ENCODE measurements at places on chromosomes 1 and 21.

DNA sequence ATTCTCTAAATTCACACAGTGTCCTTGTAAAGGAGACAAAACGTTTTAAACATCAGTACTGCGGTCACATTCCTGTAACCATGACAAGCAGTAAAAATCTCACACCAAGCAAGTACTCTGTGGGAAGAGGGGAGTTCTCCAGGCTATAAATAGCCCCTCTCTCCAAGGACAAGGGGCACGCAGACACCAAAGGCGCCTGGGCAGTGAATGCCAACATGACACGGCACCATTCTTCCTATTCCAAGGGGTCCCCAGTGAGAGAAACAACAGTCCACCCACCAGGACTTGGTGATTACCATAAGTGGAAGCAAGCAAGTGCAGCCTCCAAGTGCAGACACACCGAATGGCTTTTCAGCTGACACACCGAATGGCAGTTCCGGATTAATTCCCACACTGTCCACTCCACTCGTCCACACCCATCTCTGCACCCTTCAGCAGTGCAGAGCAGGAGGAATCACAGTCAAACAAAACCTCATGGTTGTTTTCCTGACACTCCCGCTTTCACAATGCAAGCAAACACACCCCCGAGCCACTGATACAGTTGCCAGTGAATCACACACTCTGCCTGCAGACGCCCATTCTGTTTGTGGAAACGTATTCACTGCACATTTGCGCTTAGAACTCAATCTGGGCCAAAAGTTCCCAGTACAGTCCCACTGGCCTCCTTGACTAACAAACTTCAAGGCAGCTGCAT lies 1.8 kb downstream of the PTTG1IP start:
- DNase-seq = peak; percentile 75

DNA sequence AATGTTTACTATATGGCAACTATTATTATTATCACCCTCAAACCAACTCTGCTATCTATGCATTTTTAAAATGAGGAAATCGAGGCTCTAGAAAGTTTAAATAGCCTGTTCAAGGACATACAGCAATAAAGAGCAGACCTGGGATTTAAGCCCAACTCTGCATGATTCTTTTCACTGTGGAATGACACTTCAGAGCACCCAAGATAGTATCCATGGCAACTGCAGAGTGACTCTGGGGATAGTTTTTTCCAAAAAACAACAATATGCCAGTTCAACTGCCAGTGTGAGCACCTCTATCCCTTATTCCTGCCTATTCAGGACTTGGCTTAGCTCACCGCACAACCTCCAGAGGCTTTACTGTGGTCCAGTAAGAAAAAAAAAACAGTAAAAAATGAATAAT lies 293.9 kb downstream of the BRINP2 start:
- DNase-seq = no peak

DNA sequence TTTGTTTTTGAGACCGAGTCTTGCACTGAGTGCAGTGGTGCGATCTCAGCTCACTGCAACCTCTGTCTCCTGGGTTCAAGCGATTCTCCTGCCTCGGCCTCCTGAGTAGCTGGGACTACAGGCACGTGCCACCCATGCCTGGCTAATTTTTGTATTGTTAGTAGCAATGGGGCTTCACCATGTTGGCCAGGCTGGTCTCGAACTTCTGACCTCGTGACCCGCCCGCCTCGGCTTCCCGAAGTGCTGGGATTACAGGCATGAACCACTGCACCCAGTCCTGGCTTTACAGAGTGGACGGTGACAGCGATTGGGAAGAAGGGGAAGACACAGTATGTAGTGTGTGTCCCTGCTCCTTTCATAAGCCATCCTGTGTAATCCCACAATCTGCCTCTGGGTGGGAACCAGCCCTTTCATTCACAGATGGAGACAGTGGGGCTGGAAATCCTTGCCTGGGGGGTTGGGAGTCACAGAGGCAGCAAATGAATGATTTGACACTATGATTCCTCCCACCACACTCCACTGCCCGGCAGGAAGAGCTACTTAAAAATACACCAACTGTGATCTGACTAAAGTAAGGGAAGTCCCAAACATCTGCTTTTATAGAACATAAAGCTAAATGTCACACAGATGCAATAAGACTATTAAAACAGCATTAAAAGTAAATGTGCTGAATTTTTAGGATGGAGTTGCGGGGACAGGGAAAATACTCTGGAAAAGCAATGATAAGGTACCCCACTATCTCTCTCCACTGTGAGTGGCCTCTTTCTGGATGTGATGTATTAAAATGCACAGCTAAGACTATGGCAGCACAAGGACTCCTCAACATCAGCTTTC lies 4.5 kb downstream of the PARP1 start:
- DNase-seq = no peak

DNA sequence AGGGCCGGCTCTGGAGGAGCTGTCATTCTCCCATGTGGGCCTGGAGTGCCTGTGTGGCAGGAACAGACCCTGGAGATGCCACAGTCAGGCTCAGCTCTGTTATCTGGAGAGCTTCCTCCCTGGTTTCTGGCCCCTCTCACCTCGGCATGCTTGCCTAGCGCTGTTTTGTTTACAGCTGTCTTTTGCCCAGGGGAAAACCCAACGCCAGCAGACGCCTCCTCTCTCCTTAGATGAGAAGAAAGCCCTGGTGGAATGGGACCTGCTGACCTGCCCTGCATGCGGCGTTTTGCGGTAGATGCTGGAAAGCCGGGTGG lies 104.9 kb downstream of the CRYAA start:
- DNase-seq = no peak

GRCh38 chr1:177703888-177704446 lies 265.9 kb downstream of the SEC16B start:
- DNase-seq = no peak

DNA sequence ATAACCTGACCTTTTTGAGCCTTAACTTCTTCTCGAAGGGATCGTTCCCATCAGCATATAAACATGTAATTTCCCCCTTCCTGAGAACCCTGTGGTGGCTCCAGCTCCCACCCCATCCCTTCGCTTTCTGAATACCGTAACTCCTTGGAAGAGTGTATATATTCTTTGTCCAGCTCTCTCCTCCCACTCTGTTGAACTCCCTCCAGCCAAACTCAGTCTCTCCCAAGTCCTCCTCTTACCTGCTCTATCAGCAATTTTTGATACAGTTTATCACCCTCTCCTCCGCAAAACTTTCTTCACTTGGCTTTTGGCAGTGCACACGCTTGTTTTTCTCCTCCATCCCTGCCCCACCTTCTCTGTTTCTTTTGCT lies 109.9 kb upstream of the SLC25A33 start:
- no peak for DNase-seq

- no peak for DNase-seq
Measured at GRCh38 chr21:31592963-31593560, 66.4 kb upstream of the SOD1 start.

- DNase-seq = no peak
Measured at GRCh38 chr1:1442069-1442770, 6.7 kb downstream of the VWA1 start.

DNA sequence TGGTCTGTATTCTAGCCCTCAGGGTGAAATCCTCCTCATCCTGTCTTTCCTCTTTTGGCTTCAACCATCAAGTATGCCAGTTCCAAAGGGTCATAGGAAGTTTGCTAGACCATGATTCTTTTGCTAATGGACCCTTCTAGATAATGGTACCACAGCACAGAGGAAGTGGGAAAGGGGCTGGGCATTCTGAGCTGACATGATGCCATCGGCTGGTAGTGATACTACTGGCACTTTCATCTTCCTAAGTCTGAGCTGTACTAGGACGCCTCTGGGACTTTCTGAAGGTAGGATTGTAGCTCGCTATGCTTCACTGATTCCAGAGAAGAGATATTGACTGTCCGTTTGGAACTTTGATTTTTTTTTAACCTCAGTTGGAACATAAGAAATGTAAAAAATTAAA lies 11.4 kb downstream of the FASLG start:
- no peak for DNase-seq

DNA sequence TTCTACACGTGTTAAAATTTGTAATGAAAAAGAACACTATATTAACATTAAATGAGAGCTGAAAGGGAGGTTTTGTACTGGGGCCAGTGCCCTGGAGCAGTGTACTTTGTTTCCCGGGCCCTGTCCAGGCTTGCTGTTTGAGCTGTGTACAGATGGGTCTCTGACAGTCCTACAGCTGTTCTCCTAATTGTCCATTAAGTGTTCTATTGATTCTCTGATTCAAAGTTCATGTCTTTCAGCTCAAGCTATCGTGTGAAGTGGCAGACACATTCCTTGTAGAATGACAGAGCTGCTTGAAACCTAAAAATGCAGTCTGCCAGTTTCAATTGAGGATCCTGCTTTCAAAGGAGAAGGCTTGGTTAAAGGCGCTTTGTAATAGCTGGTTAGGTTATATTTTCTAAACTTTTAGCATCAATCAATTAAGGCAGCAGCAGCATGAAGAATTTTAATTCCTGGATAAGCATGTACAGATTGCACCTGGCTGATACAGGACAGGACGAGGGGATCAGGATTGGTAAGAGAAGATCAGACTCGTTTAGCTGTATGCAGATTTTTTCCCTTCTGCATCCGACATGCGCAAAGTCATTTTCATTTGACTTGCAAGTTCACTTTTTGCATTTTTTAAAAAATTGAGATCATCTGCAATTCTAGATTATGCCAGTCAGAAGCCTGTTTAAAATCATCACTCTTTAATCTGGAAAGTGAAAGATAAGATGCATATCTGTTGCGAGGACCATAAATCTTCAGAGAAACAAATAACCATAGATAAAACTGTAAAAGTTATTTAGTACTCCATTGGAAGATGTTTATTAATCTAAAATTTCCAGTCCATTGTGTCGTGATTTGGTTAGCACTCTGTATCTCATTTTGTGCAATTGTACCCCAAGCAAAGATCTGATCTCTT lies 98.5 kb downstream of the ATG4C start:
- no peak for DNase-seq

- no peak for DNase-seq
Measured at GRCh38 chr1:55056632-55056992, 17.3 kb downstream of the PCSK9 start.

GRCh38 chr1:41598325-41598724 lies 113.8 kb upstream of the EDN2 start:
- DNase-seq = no peak

GRCh38 chr1:245304698-245305097 lies 149.9 kb downstream of the KIF26B start:
- DNase-seq = no peak

- DNase-seq = no peak
Measured at GRCh38 chr21:36704281-36704957, 5.5 kb downstream of the SIM2 start.

DNA sequence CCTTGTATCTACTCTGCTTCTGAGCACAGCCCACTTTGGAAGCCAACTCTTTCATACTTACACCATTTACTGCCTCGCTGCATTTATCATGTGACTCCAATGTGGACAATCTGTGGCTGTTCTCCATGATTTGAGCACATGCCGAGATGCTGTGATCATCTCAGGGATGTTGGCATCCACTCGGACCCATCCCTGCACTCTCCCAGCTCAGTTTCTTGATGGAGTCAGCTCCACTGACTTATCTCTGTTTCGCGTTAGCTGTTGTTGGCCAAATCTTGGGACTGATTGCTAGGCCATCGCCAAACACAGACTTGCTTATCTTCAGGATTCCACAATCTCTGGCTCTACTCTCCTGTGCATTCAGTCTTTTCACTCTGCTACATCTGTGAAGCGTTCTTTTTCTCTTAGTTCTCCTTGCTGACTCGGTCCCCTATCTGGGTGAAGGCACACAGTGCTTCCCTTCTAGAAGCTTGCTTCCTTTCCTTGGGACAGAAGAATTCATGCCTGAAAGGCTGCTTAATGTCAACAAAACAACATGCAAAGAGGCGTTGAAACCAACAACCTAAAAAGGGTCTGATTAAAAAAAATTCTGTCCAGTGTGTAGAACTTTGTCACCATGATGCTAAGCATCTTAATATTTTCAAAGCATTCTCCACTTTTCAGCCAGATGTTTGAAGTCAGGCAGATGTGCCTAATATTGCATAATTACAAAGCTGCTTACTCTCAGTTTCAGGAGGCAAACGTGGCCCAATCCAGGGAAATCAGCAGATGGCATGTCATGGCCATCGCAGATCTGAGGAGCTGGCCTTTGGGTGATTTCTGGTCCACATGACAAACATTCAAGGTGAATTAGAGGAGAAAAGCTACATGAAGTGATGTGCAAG lies 120.7 kb downstream of the NGF start:
- no peak for DNase-seq

- DNase-seq = no peak
Measured at GRCh38 chr1:81775510-81775909, 25.2 kb upstream of the ADGRL2 start.

DNA sequence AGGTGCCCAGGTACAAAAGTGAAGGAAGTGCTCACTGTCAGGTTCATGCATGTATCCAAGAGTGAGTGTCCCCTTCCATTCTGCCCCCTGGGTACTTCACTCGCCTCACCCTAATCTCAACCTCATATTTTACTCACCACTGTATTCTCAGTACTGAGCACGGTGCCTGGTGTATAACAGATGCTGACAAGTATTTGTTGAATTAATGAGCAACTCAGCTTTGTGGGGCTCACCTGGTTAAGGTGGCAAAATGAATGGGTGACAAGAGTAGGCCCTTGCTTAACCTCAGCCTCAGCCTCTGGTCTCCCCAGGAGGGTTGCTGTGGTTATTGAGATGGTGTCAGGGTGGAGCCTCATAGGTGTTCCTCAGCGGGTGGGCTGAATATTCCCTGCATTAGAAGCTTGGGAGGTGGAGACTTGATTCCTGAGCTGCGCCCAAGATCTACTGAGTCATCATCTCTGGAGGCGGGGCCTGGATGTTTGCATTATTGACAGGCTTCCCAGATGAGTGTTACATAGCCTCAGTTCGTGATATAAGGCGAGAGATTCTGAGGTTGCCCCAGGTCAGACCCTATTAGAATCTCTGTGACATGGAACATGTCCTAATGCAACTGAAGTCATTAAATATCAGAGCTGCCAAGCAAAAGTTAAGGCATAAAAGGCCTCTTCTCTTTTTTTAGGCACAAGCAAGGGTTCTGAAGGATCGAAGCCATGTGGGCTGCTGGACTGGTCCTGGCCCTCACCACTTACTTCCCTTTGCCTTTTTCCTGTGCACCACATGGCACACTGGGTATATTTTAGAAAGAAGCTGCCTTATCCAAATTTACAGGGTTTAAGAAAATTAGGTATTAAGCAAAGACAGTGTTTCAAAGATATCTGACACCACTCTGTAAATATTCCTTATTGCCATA lies 39.2 kb downstream of the SYT6 start:
- no peak for DNase-seq

DNA sequence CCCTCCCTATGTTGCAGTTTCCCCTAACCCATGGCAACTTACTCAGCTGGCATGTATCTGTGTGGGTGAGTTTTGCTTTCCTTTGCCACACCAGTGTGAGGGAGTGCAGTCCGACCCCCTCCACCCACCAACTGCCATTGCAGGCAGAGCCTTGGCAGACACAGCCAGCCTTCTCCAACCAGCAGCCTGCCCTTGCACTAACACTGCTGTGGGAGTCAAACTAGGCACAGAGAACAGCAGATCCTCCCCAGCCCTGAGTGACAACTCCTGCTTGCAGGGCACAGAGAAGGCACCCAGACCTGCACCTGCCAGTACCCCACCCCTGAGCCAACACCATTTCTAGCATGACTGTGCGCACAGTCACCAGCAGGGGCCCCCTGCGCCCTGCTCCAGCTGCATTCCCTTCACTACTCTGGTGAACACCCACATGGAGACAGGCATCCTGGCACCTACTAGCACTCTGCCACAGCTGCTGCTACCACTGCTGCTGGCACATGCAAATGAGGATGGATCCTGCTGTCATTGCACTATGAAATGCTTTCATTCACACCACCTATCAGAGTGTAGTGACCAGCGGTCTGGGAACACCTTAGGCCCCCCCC lies 98.4 kb downstream of the MAGI3 start:
- DNase-seq = peak; percentile 46

All from right lobe of liver (tissue), 6 donors.